ENCODE measurements at places on chromosomes 3 and 15.

- DNase-seq: no peak
Measured at GRCh38 chr15:26242565-26243071, 379.5 kb upstream of the ATP10A start.

GRCh38 chr15:36925653-36926426 lies 174.5 kb downstream of the MEIS2 start:
- DNase-seq: no peak

DNA sequence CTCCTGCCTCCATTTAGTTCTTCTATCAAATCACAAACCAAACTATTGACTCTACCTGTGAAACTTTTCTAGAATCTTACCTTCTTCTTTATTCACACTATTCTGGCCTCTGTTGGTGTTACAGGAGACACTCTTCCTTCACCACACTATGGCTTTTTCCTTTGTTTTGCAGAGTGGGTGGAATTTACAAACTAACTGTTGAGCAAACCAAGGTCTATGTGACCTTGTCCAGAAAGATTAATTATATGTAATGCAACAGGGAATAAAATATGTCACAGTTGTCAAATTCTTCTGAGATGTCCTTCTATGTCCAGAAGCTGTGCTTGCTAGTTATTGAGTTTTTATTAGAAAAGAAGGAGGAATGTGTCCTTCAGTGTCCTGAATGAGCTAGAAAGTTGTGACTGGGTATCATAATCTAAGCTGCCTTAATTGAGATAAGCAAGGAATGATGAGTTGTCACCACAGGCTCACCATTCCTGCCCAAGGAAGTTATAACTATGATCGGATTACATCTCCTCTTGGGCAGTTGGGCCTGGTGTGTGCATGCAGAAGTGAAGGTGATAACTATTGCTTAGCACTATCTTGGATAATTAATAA lies 21.7 kb downstream of the ARL14 start:
- DNase-seq: no peak

DNA sequence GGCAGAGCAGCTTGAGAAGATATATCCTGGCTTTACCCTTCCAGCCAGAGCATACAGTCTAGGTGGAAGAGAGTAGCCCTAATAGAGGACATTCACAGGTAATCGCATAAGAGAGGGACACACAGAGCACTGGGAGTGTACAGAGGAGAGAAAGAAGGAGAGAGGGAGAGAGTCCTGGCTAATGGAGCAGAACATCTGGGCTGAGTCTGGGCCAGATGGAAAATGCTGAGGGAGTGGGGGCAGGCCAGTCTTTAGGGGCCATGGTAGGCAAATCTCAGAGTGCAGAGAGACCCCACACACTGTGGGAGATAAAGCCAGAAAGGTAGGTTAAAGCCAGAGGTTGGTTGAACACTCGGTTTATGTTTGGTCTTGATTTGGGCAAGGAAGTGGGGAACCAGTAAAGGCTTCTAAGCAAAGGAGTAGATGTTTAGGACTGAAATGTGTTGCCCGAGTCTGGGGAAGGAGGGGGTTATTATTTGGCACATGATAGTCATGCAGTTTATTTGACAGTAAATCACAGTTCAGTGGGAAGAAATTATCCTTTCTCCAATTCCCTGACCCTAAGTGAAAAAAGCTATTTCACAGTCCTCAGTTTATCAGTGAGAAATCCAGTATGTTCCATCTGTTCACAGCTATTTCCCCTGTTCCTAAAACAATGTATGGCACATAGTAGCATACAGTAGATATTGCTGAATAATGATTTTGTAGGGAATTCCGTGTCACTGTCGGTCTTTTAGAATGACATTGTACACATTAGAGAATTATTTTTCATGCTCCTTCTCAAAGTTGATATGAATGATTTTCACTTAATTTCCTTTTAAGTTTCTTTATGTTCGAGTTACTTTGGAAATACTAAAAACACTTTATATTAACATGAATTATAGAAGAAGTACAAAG lies 45.7 kb downstream of the PDHB start:
- DNase-seq: no peak

DNA sequence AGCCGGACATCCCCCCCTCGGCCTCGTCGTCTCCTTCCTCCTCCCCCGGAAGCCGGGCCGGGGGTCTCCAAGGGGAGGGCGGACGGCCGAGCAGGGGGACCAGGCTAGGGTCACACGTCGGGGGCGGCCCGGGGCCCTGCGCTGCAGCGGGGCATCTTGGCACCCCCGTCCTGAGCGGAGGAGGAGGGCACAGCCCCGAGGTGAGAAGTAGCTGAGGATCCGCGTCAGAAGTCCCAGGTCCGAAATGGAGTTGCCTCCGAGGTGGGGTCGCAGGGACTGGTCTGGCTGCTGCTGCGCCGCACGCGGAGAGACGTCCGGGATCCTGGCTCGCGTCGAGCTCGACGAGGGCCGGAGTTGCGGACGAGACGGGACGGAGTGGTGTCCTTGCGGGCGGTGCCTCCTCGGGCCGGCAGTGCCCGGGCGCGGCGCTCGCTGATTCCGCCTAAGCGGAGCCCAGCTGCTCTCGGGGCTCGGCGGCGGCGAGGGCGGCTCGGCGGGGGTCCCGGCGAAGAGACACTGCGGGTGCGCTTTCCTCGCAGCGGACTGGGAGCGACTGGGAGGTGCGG lies at the start of gene ADCY5:
ADCY5 (minus strand) TSS at position 555 of the 566 bp plus-strand sequence; CDS start at position 10, 545 bp downstream.
- DNase-seq: no peak

DNA sequence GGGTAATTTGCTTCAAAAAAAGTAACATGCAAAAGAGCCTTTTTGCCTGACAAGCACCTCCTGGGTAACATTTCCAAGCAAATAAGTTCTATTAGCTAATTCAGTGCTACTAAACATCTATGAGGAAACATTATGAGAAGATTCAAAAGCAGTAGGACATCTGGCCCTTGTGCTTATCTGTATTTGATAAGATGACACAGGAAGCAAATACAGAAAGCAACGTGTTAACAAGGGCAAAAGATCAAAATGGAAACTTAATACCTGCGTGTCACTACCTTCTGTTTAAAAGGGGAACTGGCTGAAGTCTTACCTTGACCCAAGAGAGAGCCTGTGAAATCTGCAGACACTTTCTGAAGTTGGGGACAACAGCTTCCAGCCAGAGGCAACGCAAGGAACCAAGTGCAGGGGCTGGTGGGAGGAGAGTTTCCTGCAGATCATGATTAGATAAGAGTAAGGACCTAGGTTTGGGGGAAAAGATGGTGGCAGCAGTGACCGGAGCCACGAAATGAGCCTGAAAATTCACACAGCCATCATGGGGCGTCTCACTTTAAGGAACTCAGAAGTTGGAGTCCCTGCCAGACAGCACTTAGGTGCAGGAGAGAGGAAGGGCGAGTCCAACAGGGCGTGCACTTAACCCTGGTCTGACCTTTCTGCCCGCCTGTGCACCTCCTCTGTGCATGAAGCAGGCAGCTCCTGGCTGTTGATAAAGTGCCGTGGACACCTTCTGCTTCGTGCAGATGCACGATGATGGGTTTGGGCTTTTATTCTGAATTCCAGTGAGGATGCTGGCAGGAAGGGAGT lies 153.6 kb upstream of the BHLHE40 start:
- no peak for DNase-seq

- DNase-seq: no peak
Measured at GRCh38 chr3:51961602-51962569, 5.4 kb downstream of the PCBP4 start.

- no peak for DNase-seq
Measured at GRCh38 chr15:67915461-67916374, 75.9 kb upstream of the RNU6-1 start.

- no peak for DNase-seq
Measured at GRCh38 chr3:164640591-164640990, 437.7 kb downstream of the SI start.

- DNase-seq: no peak
Measured at GRCh38 chr3:101096444-101096843, 103.2 kb upstream of the ABI3BP start.

GRCh38 chr3:63963496-63963895 lies 51.3 kb upstream of the SCAANT1 start:
- DNase-seq: no peak

DNA sequence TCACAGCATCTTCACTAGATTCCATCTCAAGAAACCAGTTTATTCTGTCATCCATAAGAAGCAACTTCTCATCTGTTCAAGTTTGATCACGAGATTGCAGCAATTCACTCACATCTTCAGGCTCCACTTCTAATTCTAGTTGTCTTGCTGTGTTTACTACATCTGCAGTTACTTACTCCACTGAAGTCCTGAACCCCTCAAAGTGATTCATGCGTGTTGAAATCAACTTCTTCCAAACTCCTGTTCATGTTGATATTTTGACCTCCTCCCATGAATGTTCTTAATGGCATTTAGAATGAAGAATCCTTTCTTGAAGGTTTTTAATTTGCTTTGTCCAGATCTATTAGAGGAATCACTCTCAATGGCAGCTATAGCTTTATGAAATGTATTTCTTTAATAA lies 287.6 kb upstream of the TBL1XR1 start:
- DNase-seq: no peak

- no peak for DNase-seq
Measured at GRCh38 chr3:123862152-123862551, 22.0 kb downstream of the MYLK start.

DNA sequence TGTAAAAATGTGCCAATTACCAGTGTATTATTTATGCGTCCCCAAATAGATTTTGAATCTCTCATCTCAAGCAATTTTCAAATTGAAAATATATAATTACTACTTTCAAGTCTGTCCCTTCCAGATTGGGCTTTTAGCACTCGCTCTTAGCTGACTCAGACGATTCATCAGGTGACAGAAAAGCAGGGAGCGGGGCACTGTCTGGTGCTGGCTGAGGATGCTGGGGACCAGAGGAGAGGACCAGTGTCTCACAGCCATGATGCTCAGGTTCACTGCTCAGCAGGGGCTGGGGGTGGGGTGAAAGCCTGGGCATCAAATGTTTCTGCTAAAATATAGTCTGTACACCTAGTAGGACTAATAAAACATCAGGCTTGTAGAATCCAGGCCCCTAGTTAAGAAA lies 199.9 kb downstream of the GABRG3 start:
- no peak for DNase-seq

DNA sequence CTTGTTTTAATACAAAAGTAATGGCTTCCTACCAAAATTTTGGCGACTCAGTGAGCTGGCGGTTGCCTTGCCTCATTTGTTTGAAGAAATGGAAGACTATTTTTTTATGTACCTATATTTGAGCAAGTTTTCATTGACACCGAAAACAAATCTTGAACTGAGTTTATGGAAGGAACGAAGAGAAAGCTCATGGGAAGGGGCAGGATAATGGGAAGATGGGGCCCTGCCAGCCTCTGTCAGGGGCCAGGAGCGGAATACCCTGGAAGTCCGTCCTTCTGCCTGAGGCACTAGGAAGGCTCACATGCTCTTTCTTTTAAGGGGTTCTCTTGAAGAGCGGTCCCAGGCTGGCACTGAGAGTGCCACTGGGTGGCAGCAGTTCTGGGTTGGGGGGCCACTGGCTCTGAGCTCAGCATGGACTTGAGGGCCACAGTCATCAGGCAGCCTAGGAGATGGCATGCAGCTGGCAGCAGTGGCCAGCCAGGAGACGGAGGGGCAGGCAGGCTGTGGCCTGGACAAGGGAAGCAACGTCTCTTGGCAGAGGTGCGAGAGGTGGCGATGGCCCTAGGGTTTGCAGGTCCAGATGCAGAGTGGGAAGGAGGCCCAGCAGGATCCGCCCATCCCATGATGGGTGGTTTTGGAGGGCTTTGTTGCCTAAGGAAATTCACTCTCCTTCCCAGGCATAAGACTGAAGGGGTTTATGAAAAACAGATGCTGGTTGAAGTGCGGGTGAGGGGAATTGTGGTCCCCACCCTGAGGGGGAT lies 41.6 kb downstream of the ISG20 start:
- DNase-seq: no peak

GRCh38 chr15:80619680-80620079 lies 75.4 kb upstream of the ABHD17C start:
- no peak for DNase-seq

DNA sequence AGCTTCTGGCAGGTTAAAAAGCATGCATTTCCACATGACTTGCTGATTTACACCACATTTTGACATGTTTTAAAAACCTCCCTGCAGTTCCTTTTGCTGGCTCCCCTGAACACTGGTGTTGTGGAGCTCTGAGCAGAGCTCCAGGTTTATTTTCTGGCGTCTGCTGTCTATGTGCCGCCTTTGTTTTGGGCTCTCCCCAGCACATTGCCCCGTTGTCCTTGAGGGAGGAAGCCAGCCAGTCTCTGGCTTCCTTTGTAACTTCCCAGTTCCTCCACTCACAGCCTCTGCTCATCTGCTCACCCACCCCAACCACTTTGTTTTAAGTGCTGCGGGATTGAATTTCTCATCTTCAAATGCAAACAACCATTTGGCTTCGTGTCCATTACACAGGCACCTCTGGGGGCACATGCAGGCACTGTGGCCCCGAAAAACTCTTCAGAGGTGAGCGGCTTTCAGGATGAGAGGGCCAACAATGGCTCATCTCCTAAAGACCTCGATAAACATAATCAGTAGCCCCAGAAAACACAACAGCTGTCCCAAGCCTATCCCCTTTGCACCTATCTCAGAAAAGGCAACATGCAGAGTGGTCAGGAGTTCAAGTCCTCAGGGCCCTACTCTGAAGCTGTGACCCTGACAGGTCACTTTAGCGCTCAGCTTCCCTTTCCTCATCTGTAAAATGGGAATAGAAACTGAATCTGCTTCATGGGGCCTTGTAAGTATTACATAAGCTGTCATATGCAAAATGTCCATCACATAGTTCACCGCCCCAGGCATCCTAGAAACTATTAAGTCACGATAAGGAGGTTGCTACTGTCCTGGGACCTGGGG lies 1.3 kb upstream of the MEF2A start:
- DNase-seq: peak; percentile 21

DNA sequence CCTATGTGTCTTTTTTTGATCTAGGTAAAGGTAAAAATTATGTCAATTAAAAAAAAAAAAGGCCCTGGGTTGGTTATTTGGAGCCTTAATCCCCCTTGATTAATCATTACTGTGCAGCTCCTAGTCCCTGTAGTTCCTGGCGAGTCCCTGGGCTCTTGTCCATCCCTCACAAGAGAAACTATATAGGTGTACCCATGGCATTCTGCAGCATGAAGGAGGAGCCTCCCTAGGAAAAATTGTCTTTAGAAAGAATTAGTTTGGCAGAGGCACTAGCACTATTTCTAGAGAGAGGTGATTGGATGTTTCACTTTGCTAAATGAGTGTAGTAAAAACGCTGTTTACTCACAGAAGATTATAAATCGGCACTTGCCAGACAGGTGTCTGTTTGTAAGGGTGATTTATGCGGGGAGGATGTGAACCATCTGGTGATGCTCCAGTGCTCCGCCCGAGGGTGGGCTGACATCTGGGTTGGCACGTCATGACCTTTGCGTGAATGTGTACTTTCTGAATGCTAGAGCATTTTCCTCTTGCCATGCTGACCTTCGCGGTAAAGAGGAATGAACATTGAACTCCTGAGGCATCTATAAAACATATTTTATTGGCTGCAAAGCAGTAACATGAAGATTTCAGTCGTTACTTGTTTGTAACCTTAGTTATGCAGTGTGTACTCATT lies 12.6 kb downstream of the PLCL2 start:
- DNase-seq: peak; percentile 55
